ENCODE measurements at places on chromosomes 7 and 10.

- DNase-seq = no peak
Measured at GRCh38 chr10:49194212-49194920, 6.2 kb upstream of the TMEM273 start.

DNA sequence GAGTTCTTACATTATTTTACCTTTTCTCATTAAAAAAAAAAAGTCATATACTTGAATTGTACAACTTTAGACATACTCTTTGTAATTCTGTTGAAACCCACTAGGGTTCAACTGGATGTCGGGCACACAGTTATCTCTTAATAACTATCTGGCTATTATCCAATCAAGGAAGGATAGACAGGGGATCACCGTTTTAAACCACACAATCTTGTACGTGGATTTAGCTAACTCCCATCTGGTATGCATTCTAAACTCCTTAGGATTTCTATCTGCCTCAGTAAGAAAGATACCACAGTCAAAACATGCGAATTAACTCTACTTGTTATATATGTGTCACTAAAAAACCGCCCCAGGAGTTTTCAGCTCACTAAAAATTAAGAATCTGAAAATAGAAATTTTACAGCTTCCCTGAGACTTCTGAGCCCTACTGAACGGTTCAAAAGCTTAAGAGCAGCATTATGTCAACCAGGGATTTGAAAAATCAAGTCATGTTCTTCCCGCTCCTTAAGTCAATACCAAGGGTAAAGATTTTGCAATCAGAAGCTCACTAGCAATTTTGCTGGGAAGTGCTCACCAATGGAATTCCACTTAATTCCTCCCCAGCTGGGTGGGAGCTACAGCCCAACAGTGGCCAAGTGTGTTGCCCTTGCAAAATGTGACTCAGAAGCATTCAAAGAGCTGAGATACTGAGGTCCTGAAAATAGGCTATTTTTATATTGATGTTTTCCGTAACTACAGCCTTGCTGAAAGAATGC is 267.0 kb downstream of the FRMD4A start:
- DNase-seq = no peak

GRCh38 chr10:125592897-125593296 is 90.1 kb downstream of the TEX36 start:
- no peak for DNase-seq

DNA sequence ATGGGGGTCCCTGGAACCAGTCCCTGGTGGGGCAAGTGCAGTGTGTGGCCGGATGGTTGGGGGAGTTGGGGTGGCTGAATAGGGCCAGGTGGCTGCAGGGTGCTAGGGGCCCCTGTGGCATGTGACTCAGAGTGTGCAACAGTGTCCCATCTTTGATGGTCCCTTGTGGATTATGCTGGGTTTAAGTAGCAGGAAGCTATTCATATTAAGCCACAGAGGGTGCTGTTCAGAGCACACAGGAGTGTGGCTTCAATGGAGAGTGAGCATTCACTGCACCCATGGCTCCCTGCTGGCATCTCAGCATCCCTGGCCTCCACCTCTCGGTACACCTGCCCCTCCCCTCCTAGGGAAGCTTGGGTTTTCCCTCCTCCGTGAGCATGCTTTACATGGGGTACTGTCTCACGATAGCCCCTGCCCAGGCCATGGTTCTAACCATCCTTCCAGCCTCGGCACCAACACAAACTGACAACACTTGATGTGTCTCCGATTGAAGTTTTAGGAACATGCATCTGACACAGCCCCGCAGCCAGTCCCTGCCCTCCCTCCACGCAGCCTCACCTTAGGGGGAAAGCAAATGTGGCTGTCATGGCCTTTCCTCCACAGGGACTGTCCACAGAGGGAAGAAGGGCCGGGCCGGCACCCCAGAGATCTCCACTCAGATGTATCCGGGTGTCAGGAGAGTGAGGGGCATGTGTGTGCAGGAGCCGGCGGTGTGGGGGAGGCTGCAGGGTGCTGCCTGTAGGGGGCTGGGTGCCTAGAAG is 30.4 kb upstream of the PPIF start:
- no peak for DNase-seq

DNA sequence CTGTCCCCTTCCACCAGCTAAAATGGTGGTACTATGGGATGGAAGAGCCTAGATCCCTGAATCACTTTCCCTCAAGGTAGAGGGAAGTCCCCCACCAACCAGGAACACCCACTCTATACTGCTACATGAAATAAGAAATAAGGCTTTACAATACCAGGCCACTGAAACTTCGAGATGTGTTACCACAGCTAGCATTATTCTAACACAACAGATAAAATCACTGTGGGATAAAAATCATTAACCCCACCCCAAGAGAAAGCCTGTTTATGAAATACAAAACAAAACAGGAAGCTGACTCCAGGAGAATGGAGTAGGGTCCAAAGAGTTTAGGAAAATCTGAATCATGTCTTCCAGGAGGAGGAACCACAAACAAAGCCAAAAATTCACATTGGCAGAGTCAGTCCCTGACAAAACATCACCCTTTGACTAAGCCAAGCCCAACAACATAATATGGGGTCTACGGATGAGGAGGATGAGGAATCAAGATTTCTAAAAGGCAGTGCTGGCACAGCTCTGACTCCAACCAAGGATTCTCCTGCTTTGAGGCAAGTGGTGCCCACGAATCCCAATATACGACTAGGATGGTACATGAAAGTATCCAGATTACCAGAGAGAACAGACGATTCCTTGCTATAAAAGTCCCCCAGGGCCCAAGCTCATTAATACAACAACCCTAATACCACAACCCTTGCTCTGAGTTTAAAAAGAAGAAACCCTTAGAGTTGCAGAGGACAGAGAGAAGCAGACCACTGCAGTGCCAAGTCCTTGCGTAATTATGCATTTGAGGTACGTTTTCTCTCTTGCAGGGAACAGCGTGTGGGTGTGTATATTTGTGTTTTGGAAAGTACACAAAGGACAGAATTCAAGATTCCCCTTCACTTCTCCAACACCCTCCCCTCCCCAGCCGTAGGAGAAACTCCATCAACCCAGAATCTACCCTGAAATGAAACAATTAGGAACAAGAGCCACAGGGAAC is 23.7 kb downstream of the XPNPEP1 start:
- no peak for DNase-seq

- DNase-seq = no peak
Measured at GRCh38 chr10:69391158-69391557, 25.6 kb downstream of the TACR2 start.

Measured in stimulated activated naive CD4-positive, alpha-beta T cell (primary cell).